ENCODE measurements at places on chromosomes 12 and 14.

DNA sequence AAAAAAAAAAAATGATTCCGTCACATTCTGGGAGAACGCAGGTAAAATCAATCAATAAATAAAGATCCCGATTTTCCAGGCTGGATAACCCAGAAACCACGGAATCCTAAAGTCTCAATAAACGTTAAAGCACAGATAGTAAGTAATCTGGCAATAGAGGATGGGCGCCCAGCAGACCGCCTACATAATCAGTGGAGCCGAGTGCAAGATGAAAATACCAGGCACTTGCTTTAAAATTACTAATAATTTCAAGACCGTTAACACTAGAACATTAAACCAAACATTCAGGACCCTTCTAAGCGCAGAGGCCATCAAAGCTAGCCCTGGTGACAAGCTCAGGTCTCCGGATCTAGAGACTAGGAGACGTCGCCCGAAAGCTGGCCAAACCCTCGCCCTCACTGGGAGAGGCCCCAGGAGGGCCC, 1.2 kb upstream of the DCAF11 start:
- DNase-seq, result no peak

- DNase-seq, result no peak
Observed at GRCh38 chr12:90690120-90690519, 264.9 kb downstream of the CCER1 start.

GRCh38 chr14:23365036-23365731, at the start of gene EFS:
Gene EFS, minus strand, starts transcription at chr14:23365172. Its CDS starts 147 bp downstream, at chr14:23365025.
- DNase-seq, result no peak

DNA sequence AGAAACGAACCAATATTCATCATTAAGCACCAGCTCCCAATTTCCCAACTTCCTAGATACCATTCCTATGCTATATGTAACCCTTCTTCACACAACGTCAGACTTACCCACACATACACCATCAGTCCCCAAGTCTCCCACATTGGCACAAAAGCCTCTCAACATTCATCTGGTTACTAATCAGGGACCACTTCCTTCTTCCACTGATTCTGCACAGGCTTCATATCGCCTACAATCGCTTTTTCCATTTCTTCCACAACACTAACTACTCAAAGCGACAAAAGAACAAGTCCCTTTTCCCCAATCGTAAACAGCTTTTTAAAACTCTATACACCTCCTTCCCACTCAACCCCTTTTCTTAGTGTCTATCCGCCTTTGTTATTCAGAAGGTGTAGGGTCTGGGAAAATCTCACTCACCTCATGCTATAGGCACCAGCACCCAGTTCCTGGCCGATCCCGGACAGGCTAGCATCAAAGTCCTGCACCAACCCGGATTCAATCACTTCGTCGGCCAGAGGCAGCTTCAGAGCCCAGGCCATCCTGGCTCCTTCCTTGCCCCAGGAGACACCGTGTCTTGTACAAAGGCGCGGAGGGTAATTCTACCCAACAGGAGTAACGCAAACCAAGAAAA, 936 bp downstream of the TFCP2 start:
- DNase-seq, result no peak

- DNase-seq, result no peak
Observed at GRCh38 chr12:69645031-69645430, 34.3 kb upstream of the LRRC10 start.

DNA sequence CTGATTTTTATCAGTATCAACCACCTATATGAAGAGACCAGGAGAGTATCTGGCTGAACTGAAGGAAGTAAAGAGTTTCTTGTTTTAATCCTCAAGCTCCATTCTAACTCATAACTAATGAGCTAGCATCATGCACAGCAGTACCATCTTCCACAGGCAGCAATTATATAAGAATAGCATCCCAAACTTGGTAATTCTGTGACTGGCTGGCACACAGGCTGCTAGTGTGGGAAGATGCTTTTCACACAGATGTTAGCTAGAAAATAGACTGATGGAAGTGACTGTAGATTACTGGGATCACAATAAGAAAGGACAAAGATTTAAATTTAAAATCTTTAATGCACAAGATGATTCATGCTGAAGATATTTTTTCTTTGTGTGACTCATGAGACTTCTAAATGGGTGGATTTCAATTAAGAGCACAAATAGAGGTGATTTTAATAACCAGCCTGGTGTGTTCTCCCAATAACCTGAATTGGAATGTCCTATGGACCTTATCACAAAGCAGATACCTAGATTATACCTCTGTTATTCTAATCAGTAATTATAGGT, 417.7 kb upstream of the ATXN7L3B start:
- no peak for DNase-seq

GRCh38 chr12:116074686-116075085, 202.8 kb downstream of the MED13L start:
- no peak for DNase-seq

- no peak for DNase-seq
Observed at GRCh38 chr12:24280056-24280842, 330.8 kb upstream of the SOX5 start.

GRCh38 chr14:104171895-104172294, 33.5 kb downstream of the KIF26A start:
- no peak for DNase-seq

GRCh38 chr12:10363914-10364814, 25.7 kb downstream of the KLRK1 start:
- DNase-seq, result no peak

DNA sequence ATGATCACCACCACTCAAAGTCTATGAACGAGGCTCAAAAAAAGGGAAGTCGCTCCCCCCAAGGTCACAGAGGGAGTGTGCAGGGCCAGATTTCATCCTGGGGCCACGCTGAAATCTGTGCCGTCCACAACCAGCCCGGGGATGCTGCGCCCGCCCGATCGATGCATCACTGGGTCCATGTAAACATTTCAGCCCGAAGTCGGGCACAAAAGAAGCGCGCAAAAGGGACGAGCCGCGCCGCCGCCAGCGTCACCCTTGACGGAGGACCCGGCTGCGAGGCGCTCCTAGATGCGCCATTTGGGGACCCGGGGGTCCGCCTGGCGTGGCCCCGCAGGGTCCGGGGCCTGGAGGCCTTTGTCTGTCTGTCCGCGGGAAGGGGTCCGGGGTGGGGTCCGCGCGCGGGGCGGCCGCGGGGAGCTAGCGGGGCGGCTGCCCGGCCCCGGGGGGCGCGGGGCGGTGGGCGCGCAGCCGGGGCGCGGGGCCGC, 503 bp downstream of the FBXO21 start:
- peak; percentile 19 for DNase-seq

- DNase-seq, result no peak
Observed at GRCh38 chr14:103816991-103817390, 30.4 kb downstream of the PPP1R13B start.

GRCh38 chr14:103045371-103045869, 11.9 kb downstream of the CDC42BPB start:
- no peak for DNase-seq

DNA sequence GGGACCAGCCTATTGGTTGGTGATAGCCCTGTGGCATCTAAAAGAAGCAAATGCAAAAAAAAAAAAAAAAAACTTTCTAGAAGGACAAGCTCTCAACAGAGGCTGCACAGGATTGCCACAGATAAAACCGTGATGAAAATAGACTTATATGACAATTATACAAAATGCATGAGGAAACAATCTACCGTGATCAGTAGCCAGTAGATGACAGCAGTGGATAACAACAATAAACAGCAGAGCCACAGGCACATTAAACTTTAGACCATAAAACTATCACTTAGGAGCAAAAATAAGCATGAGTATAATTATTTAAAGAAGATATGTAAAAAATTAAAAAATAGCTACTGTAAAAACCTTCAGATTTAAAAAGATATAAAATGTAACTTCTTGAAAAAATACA, 183.5 kb upstream of the ABCD2 start:
- DNase-seq, result no peak

DNA sequence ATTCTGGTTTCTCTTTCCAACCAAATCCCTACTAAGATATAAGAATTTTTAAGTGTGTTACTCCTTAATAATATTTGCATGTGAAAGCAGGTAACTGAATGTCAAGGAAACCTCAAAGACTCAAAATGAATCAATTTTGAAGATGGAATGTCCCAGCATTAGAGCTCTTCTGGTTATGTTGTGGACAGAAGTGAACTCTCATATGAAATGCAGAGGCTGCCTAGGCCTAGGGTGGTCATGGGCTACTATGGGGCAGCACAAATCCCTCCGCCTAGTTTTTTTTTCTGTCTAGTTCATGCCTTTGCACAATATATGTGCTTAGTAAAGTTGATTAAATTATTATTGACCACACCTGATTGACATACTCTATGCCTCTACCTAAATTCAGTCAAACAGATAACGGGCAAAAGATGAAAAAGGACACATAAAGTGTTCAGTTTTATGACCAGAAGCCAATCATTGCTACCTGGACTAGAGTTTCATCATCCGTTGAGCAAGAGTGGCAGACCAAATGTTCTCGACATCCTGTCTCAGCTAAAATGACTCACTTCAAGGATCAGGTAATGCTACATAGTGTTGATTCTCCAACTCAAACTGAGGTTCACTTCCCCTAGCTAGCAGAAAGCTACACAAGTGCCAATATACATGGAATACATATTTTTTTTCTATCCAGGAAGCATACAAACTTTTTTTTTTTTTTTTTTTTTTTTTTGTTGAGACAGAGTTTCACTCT, 1211.4 kb downstream of the VRK1 start:
- DNase-seq, result no peak

GRCh38 chr14:92323916-92324818, 1.2 kb downstream of the SLC24A4 start:
- no peak for DNase-seq

DNA sequence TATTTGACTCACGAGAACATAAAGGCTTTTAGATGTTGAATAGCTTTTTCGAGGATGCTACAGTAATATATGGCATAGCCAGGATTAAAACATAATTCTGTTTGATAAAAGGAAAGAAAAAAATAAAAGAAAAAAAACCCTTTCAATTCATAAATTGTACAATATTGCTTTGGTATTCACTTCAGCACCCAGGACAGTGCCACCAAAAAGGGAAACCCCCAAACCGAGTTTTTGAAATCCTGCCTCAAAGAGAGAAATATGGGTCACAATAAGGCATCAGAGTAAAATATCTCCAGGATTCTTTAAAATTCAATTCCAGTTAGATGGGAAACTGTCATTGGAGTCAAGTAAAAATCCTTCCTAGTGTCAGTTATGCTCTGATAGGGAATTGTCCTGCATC, 551.2 kb upstream of the SEL1L start:
- no peak for DNase-seq

GRCh38 chr12:29589286-29589820, 91.9 kb upstream of the OVCH1 start:
- DNase-seq, result no peak

DNA sequence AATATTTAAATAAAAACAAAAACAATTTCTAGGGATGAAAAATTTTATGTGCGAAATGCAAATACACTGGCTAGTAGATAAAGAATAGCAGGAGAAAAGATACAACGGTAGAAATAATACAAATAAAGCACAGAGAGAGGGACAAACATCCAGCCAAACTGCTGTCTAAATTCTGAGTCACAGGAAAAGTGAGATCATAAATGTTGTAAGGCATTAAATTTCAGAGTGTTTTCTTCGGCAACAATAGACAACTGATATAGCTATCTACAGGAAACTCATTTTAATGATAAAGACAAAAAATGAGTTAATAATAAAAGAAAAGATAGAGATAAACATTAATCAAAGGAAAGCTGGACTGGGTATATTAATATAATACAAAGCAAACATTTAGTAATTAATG, 122.2 kb downstream of the NTS start:
- DNase-seq, result no peak

DNA sequence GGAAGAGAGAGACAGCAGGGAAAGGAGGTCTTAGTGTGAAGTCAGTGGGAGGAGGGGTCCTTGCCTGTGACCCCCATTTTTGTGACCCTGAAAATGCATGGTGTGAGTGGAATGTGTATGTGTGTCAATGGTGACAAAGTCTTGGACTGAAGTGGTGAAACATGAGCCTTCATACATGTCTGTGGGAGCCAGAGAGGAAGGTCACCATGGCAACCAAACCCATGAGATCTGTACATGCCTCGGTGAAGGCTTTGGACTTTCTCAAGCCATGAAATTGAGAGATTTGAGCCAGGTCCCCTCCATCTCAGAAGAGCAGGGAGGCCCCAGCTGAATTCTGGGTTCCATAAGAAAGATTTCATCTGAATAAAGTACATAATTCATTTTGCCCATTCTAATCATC, 108.7 kb downstream of the TTC8 start:
- no peak for DNase-seq

DNA sequence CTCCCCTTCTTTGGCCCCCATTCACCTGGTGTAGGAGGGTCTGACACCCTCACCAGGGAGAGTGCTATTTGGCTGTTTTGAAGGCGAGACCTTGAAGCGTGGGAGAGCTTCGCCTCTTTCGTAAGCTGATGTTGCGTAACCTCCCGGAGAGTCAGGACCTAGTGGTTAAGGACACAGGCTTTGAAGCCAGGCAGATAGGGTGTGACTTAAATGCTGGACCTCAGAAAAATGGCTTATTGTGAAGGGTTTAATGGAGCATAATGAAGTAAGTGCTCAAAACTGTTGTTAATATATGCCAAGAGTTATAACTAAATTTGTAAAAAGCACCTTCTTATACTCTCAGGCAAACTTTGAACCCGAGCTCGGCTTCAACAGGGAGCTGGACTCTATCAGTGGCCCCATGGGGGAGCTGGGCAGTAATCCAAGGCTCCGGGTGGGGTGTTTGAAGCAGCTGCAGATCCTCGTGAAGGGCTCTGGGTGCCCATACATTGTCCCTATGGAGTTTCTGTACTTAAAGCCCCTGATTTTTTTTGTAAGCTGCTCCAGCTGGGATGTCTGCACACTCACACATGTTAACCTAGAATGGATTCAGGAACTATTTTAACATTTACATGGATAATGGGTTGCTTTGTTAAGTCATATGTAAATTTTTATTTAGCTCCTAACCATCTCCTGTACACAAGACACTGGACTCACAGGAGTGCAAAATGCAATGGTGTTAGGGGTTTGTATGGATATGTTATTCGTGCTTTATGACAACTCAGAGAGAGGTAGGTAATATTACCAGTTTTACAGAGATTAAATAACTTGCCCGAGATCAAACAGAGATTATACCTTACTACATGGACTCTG, 26.0 kb downstream of the PPFIBP1 start:
- DNase-seq, result no peak

- DNase-seq, result no peak
Observed at GRCh38 chr14:25006961-25007795, 42.8 kb downstream of the STXBP6 start.

DNA sequence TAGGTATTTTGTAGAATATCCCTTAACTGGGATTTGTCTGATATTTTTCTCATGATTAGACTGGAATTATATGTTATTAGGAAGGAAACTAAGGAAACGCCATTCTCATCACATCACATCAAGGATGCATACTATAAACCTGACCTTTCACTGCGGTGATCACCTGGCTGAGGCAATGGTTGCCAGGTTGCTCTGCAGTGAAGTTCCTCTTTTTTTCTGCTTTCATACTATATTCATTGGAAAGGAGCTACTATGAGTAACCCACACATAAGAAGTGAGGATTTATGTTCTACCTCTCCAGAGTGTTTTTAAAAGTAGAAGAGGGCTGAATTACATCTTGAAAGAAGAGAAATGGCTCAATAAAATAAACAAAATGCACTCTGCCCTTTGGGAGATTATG, 31.0 kb upstream of the GRIP1 start:
- no peak for DNase-seq

GRCh38 chr12:11553871-11554533, 95.5 kb upstream of the ETV6 start:
- no peak for DNase-seq

- DNase-seq, result no peak
Observed at GRCh38 chr14:82080370-82080769, 546.7 kb upstream of the SEL1L start.

Data from activated T-helper 1 cell treated with Interleukin-2 at 50 U/mL for 16 hours (primary cell).